ENCODE measurements at places on chromosomes 1 and 21. TPM values are rescaled to one million over a fixed set of nuclear protein-coding genes. Genes with fewer than 3 reads are reported as not detected.

MYOG gene
- total RNA-seq, result not detected

ZNF678 gene
- total RNA-seq, result 5.7 TPM

PTPN7 gene
- 398 TPM for total RNA-seq

NLRP3 gene
- 0.09 TPM for total RNA-seq

ZNF593OS gene
- not detected for total RNA-seq

DNA sequence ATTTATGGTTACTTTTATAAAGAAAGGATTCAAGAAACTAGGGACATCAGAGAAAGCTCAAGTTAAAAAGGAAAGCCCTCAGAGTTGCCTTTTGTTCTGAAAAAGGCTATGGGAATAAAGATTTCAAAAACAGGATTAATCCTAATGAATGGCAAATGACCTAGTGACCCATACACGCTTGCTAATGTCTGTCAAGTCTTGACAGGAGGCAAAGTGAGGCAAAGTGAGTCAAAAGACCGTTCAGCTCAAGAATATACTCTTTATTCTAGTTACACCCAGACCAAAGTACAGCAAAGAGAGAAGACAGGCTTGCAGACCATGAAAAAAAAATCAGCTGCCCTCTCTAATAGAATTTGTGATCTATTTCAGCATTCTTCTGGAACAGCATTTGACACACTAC is 3.5 kb downstream of the ZNF436 start:
- peaks cover 27% of the 10 kb centered on the region for H3K4me1 ChIP-seq
- DNase-seq, result no peak
- no peak overlapping the region for H3K27ac ChIP-seq
- H3K36me3 ChIP-seq, result peaks cover 65% of the 10 kb centered on the region

- no peak overlapping the region for H3K4me3 ChIP-seq
- H3K27me3 ChIP-seq, result peaks cover 57% of the 10 kb centered on the region
- H3K36me3 ChIP-seq, result no peaks in the 10 kb centered on the region
- no peak for DNase-seq
- H3K4me1 ChIP-seq, result peaks cover 10% of the 10 kb centered on the region
These were observed 2.9 kb downstream of the PGBD5 start for GRCh38 chr1:230423261-230423660.

DNA sequence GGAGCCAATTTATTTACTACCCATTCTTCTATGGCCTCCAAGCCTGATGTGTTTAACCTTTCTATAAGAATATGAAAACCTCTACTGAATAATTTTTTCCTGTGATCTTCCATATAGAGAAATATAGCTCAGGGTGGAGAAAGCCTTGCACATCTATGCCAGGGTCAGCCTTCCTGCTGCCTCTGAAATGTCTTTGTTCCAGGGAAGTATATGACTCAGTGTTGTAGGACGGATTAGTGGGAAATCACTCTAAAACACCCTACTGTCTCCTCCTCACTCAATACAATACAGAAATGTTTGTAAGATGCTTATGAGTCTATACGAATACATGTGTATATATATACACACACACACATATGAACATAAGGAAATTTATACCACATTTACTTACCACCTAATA is 1044.9 kb downstream of the BRINP3 start:
- no peak for DNase-seq
- H3K4me1 ChIP-seq, result no peaks in the 10 kb centered on the region
- no peak overlapping the region for H3K4me3 ChIP-seq
- no peaks in the 10 kb centered on the region for H3K36me3 ChIP-seq

DNA sequence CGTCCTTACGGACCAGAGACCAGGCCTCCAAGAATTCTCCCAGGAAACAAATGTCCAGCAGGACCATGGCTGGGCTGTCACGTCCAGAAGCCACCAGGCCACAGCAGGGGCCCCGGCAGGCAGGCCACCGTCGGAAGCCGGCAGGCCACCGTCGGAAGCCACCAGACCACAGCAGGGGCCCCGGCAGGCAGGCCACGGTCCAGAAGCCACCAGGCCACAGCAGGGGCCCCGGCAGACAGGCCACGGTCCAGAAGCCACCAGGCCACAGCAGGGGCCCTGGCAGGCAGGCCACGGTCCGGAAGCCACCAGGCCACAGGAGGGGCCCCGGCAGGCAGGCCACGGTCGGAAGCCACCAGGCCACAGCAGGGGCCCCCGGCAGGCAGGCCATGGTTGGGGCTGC is 67.0 kb upstream of the PDE9A start:
- H3K4me3 ChIP-seq, result no peak overlapping the region
- no peaks in the 10 kb centered on the region for H3K36me3 ChIP-seq
- H3K27ac ChIP-seq, result no peak overlapping the region
- no peak for DNase-seq

DNA sequence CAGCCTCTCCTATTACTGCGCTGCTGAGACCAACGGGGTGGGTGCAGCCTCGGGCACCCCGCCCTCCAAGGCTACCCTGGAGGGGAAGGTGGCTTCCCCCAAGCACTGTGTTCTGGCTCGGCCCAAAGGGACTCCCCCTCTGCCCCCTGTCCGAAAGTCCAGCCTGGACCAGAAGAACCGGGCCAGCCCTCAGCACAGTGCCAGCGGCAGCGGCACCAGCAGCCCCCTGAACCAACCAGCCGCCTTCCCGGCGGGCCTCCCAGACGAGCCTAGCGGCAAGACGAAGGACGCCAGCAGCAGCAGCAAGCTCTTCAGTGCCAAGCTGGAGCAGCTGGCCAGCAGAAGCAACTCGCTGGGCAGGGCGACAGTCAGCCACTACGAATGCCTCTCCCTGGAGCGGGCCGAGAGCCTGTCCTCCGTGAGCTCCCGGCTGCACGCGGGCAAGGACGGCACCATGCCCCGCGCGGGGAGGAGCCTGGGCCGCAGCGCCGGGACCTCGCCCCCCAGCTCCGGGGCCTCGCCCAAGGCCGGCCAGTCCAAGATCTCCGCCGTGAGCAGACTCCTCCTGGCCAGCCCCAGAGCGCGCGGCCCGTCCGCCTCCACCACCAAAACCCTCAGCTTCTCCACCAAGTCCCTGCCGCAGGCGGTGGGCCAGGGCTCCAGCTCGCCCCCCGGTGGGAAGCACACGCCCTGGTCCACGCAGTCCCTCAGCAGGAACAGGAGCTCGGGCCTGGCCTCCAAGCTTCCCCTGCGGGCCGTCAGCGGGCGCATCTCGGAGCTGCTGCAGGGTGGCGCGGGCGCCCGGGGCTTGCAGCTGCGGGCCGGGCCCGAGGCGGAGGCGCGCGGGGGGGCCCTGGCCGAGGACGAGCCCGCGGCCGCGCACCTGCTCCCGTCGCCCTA is 533.1 kb downstream of the KIF26B start:
- DNase-seq, result no peak
- H3K4me3 ChIP-seq, result no peak overlapping the region
- peaks cover 2% of the 10 kb centered on the region for H3K27me3 ChIP-seq
- H3K36me3 ChIP-seq, result no peaks in the 10 kb centered on the region
- no peak overlapping the region for H3K27ac ChIP-seq
- H3K4me1 ChIP-seq, result no peaks in the 10 kb centered on the region

- no peak overlapping the region for H3K27ac ChIP-seq
- peaks cover 39% of the 10 kb centered on the region for H3K36me3 ChIP-seq
- no peaks in the 10 kb centered on the region for H3K27me3 ChIP-seq
- no peak for DNase-seq
- H3K4me1 ChIP-seq, result peaks cover 55% of the 10 kb centered on the region
These were observed 5.1 kb downstream of the AHCYL1 start for GRCh38 chr1:109989506-109990301.

DNA sequence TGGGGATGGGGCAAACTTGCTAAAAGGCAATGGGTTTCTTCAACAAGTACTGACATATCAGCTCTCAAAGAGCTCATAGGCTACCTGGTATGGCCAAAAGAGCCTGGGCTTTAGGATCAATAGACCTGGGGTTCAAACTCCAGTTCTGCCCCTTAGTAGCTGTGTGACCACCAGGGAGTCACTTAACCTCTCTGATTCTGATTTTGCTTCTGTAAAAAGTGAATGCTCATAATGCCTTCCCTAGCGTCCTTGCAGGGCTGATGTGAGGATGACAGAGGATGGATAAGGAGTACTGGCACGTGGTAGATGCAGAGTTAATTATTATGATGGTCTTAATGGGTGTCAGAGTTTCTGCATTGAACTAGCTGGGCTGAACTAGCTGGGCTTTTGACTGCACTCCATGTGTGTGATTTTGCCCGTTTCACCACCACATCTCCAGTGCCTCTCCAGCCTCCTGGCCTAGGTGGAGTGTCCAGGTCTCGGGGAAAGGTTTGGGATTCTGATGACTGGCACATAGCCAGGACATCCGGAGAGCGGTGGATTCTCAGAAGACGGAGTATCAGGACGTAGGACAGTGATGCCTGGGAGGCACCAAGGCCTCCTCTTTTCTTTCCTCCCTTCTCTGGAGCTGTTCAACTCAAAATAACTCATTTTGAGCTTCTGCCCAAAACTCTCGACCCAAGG is 15.2 kb downstream of the DISP3 start:
- H3K4me1 ChIP-seq, result no peaks in the 10 kb centered on the region
- no peaks in the 10 kb centered on the region for H3K36me3 ChIP-seq
- H3K4me3 ChIP-seq, result no peak overlapping the region
- no peaks in the 10 kb centered on the region for H3K27me3 ChIP-seq

- H3K27me3 ChIP-seq, result peaks cover 74% of the 10 kb centered on the region
- DNase-seq, result no peak
- peaks cover 21% of the 10 kb centered on the region for H3K4me1 ChIP-seq
- H3K27ac ChIP-seq, result no peak overlapping the region
- peaks cover 5% of the 10 kb centered on the region for H3K36me3 ChIP-seq
- H3K4me3 ChIP-seq, result peak overlapping the region; percentile 54
These were observed 2.3 kb upstream of the RIPK4 start for GRCh38 chr21:41769111-41769510.

DNA sequence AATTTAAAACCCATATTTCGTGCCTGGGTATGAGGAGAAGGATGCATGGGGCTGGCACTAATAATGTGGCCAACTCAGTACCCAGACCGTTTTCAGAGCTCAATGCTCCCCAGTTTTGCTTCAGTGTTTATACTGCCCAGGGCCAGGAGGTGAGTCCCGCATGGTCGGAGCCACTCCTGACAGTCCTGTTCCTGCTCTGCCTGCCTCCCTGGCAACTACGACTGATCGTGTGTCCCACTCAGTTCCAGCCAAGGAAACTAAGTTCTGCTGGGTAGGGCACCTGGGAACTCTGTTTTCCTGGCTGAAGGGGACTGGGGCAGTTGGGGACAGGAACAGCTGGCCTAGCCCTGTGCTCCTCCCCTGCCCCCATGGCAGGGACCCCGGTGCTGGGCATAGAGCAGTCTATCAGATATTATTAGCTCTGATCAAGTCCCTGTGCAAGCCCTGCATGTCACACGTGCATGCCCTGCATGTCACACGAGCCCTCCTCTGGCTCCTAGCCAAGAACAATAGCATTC is 19.2 kb downstream of the S100A7 start:
- peaks cover 2% of the 10 kb centered on the region for H3K27me3 ChIP-seq
- no peak overlapping the region for H3K4me3 ChIP-seq
- no peaks in the 10 kb centered on the region for H3K4me1 ChIP-seq
- no peaks in the 10 kb centered on the region for H3K36me3 ChIP-seq
- no peak for DNase-seq
- no peak overlapping the region for H3K27ac ChIP-seq

- no peak for DNase-seq
- H3K36me3 ChIP-seq, result no peaks in the 10 kb centered on the region
- H3K4me3 ChIP-seq, result no peak overlapping the region
- H3K27ac ChIP-seq, result no peak overlapping the region
- H3K27me3 ChIP-seq, result peaks cover 30% of the 10 kb centered on the region
These were observed 2.8 kb downstream of the TCEA3 start for GRCh38 chr1:23421753-23422240.

DNA sequence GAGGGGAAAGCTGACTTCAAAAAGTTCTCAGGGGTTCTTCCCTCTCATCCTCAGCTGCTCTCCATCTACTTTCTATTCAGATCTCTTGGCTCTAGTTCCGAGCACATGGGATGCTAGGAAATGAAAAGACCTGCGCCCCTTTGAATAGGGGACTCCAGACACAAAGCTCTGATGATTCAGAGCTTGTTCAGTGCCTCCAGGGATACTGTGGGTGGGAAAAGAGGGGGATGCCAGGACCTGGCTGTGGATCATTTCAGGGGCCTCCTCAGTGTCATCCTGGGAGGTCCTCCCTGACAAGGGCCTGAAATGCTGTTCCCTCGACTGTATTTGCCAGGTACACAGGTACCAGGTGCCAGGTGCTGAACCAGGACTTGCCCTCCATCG is 943 bp upstream of the KIAA0040 start:
- peaks cover 49% of the 10 kb centered on the region for H3K4me1 ChIP-seq
- no peaks in the 10 kb centered on the region for H3K27me3 ChIP-seq
- H3K36me3 ChIP-seq, result peaks cover 28% of the 10 kb centered on the region
- DNase-seq, result no peak

- H3K4me1 ChIP-seq, result peaks cover 18% of the 10 kb centered on the region
- no peak overlapping the region for H3K27ac ChIP-seq
- no peak overlapping the region for H3K4me3 ChIP-seq
- peaks cover 75% of the 10 kb centered on the region for H3K36me3 ChIP-seq
These were observed 143.1 kb downstream of the TGFBR3 start for GRCh38 chr1:91742848-91743292.

GRCh38 chr1:236160540-236161127 is 18.3 kb downstream of the GPR137B start:
- H3K27me3 ChIP-seq, result no peaks in the 10 kb centered on the region
- H3K4me1 ChIP-seq, result peaks cover 11% of the 10 kb centered on the region
- peaks cover 27% of the 10 kb centered on the region for H3K36me3 ChIP-seq
- H3K27ac ChIP-seq, result no peak overlapping the region
- DNase-seq, result no peak
- H3K4me3 ChIP-seq, result no peak overlapping the region

DNA sequence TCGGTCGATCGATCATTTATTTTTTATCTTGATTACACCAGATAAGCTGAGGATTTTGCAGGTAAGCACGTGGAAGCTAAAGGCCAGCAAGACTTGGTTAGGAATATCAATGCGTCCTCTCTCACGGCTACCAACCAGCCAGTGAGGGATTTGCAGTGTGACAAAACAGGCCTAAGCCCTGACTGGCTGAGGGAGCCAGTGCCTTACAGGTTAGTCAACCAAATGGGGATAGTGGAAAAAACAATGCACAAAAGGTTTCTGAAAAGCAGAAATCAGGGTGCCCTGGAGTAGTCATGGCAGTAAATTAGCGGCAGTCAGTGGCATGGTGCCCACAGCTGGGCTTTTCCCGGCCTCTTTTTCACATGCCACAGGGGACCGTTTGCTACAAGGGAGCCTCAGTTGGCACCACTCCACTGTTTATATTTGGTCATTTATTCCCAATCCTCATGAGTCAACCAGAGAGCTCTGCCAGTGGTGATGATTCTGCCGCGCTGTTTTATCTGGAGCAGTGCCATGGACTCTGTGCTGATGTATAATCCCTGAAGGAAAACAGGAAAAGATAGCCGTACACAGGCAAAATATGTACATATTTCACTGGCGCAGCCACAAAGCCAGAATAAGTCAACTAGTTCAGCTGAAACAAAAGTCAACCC is 167.6 kb downstream of the RHOU start:
- H3K27ac ChIP-seq, result no peak overlapping the region
- H3K4me3 ChIP-seq, result no peak overlapping the region
- peaks cover 8% of the 10 kb centered on the region for H3K27me3 ChIP-seq

GRCh38 chr1:243256590-243256989 is 749 bp downstream of the SDCCAG8 start:
- H3K27ac ChIP-seq, result peak overlapping the region; percentile 100
- peaks cover 18% of the 10 kb centered on the region for H3K36me3 ChIP-seq
- H3K27me3 ChIP-seq, result no peaks in the 10 kb centered on the region
- DNase-seq, result no peak

- H3K4me3 ChIP-seq, result no peak overlapping the region
- no peak for DNase-seq
- H3K4me1 ChIP-seq, result peaks cover 34% of the 10 kb centered on the region
- no peak overlapping the region for H3K27ac ChIP-seq
- peaks cover 16% of the 10 kb centered on the region for H3K36me3 ChIP-seq
These were observed 27.9 kb downstream of the PIK3C2B start for GRCh38 chr1:204466416-204467405.

Data from activated T-helper 2 cell treated with anti-CD3 and anti-CD28 coated beads, Interferon-gamma antibody, Interleukin-2, Interleukin-4, amounts not matched to agents 10 μg/mL and 5 μg/mL and 100 μg/mL, durations not matched to agents 14 hours and 24 hours and 36 hours (primary cell).